NCI-H1694 (cell line): ENCODE measurements at places on chromosomes 1 and 21.
A peak's percentile ranks its signal among the peaks of the same experiment; 100 is the strongest.

DNA sequence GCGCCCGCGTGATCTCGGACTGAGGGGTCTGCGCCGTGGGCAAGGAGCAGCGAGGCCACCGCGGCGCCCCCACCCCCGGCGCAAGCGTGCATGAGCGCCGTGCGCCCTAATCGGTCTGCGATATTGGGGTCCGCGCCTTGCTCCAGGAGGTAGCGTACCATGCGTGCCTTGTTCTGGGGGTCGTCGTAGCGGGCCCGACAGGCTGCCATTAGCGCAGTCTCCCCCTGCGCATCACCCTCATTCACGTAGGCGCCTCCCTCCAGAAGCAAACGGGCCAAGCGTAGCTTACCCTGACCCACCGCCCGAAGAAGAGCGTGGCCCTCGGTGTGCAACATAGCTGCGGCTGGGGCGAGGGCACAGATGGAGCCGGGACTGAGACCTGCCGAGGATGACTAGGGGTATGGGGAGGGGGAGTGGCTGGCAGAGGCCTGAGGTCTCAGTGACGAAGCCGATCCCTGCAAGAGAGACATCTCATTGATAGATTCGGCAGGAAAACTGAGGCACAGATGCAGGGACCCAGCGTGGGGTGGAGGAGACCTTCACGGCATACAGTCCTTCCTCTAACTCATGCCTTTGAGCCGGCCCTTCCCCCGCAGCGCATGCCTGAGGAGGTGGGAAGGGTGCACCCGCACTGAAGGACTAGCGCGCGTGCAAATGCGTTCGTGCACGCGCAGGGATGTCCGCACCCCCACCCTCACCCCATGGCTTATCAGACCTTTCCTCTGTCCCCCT, 2.8 kb downstream of the ANKRD34A start:
- no peak for DNase-seq

DNA sequence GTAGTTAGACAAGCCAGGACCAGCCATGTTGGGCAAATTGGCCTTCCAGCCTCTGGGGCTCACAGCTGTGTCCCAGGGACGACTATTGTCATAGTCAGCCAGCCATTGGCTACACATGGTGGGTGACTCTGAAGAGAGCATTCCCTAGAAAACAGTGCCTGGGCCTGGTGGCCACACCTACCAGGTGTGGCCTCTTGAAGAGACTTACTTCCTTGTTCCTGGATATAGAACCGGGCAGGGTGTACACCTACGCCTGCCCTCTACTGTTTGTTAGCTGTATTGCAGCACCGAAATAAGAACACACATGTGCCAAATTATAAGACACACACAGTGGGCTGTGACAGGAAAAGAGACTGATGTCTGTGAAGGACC, 134.6 kb upstream of the ARHGEF16 start:
- peak; percentile 51 for DNase-seq

DNA sequence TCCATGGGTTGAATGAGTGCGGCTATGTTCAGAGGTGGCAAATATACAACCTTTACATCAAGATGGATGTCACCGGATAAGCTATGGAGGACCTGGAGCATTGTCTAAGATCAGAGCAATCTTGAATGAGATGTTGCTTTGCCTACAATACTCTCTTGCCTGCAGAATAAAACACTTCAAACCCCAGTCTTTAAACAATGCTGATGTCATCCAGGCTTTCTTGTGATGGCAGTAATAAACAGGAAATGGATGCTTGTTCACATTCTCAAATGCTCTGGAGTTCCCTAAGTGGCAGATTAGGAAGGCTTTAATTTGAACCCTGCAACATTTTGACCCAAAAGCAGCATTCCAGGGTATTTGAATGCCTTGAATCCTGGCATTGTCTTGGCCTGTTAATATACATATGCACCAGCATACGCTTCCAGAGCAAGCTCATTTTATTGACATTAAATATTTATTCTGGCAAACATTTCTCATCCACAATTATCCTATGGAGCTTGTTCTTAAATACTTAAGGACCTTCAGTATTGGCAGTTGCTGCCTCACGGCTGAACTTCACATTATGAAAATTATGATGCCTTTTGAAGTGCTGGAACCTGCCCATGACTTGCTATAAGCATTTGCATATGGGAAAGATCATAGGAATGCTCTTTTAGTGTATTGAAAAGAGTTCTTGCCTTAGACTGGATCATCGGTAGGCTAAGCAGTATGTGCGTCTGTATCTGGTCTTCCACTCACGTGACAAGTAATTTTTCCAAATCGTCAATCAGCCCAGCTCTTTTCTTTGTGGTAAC, 422.7 kb downstream of the SIPA1L2 start:
- DNase-seq = no peak

GRCh38 chr1:61043010-61043820, 39.1 kb upstream of the NFIA start:
- DNase-seq = peak; percentile 34

- DNase-seq = no peak
Observed at GRCh38 chr1:1895456-1896336, 4.8 kb upstream of the GNB1 start.

GRCh38 chr1:29655145-29655544, 418.8 kb downstream of the PTPRU start:
- no peak for DNase-seq

DNA sequence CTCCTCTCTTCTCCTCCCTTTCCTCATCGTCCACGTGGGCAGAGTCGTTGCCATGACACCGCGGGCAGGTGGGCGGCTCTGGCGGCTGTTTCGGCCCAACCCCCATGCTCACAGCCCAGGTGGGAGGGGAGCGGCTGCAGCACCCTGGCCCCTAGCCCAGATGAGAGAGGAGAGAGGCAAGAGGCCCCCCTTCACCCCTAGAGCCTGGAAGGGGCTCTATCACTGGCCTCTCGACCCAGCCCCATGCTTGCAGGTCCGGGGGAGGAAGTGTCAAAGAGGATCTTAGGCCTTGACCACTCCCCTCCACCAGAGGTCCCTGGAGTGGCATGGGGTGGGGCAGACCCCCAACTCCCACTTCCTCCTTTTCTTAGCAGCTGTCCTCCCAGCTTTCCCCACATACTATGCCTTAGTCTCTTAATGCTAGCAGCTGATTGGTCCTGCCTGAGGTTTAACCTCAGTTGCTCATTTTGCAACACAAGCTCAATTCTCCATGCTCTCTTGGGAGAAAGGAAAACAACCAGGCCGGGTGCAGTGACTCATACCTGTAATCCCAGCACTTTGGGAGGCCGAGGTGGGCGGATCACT, 10.4 kb downstream of the DLGAP3 start:
- DNase-seq = no peak

DNA sequence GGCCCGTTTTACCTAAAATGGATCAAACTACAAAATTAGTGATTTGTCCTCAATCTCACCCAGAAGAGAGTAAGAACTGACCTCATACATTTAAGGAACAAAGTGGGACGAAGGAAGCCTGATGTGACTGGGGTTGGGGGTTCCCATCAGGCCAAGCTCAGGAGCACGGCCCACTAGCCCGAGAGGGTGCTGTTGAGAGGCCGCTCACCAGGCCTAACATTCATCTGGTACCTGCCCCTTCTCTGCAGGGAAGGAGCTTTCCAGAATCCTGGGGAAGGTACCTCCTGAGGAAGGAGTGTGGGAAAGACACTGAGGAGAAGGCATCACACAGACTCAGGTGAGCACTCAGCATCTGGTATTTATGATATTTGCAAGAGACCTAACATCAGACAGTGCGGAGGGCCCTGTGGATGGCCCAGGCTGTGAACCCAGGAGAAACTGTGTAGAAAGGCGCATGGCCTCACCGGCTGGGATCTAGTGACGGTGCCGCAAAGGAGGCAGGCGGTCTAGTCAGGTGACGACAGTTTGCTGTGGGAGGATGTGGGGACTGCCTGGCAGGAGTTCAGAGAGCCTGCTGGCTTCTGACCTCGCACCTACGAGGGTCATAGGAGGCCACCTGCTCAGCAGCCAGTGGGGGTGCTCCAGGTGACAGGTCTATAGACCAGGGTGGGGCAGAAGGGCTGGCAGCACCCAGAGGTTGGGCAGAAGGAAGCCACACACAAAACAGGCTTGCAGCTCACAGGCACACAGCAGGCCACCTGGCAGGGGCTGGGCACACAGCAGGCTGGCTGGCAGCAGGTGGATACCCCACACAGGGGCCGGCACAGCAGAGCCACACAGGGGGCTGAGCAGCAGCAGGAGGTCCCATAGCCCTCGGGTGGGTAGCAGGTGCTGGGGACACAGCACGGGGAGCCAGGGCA, 543 bp downstream of the KRTAP12-4 start:
- DNase-seq = no peak

DNA sequence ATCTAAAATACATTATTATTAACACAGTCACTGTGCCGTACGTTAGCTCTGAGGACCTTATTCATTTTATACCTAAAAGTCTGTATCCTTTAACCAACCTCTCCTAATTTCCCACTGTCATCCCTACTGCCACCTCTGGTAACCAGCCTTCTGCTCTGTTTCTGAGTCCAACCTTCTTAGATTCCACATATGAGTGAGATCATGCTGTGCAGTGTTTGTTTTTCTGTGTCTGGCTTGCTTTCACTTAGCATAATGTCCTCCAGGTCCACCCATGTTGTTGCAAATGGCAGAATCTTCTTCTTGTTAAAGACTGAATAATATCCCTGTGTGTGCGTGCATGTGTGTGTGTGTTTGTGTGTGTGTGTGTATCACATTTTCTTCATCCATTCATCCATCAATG, 64.2 kb downstream of the ETS2 start:
- no peak for DNase-seq
